ENCODE measurements at places on chromosomes 13 and 19. TPM values are rescaled to one million over a fixed set of nuclear protein-coding genes. Genes with fewer than 3 reads are reported as not detected.

DNA sequence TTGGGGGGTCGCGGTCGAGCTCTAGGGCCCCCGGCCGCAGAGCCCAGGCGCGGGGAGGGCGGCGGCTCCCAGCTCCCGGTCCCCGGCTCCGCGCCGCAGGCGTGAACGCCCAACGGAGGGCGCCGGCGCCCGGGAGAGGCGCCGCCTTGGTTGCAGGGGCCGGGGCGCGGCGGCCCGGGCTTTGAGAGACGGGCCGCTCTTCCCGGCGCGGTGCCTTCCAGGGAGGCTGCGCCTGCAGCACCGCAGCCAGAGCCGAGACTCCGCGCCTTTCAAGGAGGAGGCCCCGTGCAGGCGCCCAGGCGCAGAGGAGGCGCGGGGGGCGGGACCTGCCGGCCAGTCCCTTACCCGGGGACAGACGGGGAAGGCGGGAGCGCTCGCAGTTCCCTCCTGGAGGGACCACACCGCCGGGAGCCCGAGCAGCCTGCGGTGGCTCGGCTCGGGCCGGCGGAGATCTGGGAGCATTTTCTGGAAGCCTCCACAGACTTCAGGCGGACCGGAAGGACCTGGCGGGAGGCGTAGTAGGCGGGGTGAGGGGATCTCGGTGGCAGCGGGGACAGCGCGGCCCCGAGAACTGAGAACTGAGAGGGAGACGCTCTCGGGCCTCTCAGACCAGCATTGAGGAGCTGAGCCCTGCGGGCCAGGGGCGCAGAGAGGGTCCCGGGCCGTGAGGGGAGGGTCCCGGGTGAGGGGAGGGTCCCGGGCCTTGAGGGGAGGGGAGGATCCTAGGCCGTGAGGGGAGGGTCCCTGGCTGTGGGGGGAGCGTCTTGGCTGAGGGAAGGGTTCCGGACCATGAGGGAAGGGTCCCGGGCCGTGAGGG is 25.5 kb upstream of the MCF2L start:
- H3K27ac ChIP-seq, result peak overlapping the region; percentile 64
- H3K4me1 ChIP-seq, result no peaks in the 10 kb centered on the region
- no peaks in the 10 kb centered on the region for H3K27me3 ChIP-seq

GRCh38 chr13:40161351-40161810 is 505.1 kb downstream of the FOXO1 start:
- H3K36me3 ChIP-seq, result no peaks in the 10 kb centered on the region
- H3K27me3 ChIP-seq, result no peaks in the 10 kb centered on the region
- no peaks in the 10 kb centered on the region for H3K4me1 ChIP-seq
- no peak overlapping the region for H3K4me3 ChIP-seq

DNA sequence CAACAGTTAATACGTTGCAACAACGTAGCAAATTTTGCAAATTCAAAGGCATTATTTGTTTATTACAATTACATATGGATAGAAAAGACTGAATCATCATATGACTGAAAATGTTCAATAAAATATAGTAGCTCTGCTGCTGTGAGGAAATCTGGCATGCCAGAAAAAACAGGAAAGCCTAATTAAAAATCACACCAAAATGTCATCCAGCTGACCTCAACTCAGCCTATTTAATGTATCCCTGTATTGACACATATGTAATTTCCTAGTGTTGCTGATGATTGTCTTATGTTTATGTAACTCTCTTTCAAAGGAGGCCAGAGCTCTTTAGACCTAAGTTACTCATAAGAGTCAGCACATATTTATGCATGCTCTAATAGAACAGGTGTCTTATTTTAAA is 495.0 kb downstream of the PCDH17 start:
- no peaks in the 10 kb centered on the region for H3K4me1 ChIP-seq
- H3K4me3 ChIP-seq, result no peak overlapping the region

DNA sequence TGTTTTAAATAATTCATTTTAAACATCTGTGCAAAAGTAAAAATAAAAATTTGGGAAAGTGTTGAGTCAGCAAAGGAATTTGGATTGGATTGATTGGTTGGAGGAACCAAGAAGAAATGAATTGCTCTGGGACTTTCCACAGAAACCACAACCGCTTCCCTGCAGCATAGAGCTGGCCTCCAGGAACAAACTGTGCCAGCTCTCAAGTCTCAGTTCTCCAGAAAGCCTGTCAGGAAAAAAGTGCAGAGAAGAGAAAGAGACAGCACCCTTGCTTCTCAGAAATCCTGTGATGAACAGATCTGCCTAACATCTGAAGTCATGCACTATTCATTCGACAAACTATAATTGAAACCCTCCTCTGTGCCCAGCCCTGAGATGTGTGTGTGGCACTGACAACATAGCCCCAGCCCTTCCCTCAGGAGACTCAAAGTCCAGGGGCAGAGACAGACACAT is 14.8 kb downstream of the LYPD3 start:
- H3K27me3 ChIP-seq, result no peaks in the 10 kb centered on the region
- DNase-seq, result no peak
- no peak overlapping the region for H3K4me3 ChIP-seq

DNA sequence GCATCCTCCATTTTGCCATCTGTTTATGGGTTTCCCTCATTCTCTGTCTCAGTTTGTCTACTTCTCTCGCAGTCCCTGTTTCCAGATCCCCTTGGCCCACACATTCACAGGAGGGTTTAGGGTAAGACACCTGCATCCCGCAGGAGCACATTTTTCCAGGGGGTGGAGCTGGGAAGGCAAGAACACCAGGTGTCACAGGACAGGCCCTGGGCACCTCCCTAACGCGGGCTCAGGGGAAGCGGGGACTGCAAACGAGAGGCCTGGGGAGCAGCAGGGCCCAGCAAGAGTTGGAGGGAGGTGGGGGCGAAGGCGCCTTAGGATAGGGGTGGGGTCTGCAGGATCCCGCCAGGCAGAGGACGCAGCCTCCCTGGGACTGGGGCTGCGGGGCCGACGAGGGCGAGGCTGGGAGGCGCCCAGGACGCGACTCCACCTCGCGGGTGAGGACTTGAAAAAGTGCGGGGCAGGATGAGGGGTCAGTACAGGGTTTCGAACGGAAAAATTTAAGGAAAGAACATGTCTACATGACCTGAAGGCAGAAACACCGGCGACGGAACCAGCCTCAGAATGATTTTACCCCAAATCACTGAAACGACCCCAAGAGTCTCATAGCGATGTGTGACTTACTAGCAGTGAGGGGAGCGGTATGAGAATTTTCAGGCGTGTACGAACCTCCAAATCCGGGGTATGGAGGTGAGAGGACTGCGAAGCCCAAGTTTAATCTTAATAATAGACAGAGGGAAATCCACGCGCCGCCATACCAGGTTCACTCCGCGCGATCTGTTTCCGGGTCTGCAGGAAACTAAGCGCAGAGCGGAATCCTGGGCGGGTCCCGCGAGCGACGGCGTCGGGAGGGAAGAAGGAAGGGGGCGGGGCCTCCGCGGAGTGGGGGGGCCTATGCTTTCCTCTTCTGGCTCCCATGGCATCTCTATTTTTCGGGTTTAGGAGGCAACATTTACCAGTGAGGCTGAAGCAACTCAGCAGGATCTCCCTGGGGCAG is 7.1 kb upstream of the ERVV-2 start:
- no peak for DNase-seq
- peaks cover 2% of the 10 kb centered on the region for H3K27me3 ChIP-seq

DNA sequence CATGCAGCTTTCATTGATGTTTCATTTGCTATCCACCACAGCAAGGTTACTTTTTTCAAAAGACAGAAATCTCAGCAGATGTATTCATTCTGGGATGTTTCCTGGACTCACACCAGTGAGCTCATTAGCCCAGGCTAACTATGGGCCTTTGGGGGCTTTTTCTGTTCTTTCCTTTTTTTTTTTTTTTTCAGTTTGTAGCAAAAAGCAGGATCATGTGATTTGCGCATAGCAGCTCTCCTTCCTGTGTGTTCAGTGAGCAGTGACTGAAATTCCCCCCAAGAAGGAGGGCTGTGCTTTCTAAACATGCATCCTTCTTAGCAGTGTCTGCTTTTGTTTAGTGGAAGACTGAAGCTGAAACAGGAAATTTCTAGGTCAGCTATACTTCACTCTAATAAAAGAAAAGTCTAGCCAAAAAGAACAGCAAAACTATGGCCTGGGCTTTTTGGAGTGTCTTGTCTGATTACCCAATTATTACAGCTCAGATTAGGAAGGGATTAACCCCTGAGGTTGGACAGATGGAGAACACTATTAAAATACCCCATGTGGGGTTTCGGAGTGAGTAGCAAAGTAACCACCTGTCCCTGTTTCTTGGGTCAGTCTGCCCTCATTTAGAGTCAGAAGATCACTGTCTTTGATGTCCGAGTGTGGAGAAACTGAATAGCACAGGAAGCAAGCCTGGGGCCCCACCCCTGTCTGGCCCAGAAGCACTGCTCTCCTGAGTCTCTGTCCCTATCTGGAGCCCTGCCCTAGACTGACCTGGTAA is 8.9 kb upstream of the AMER2 start:
- H3K27me3 ChIP-seq, result no peaks in the 10 kb centered on the region
- H3K27ac ChIP-seq, result no peak overlapping the region
- no peak overlapping the region for H3K4me3 ChIP-seq
- no peaks in the 10 kb centered on the region for H3K4me1 ChIP-seq
- no peaks in the 10 kb centered on the region for H3K36me3 ChIP-seq

GRCh38 chr19:13869281-13869680 is 7.7 kb upstream of the NANOS3 start:
- H3K36me3 ChIP-seq, result peaks cover 7% of the 10 kb centered on the region
- peaks cover 2% of the 10 kb centered on the region for H3K27me3 ChIP-seq
- DNase-seq, result no peak
- no peaks in the 10 kb centered on the region for H3K4me1 ChIP-seq
- no peak overlapping the region for H3K27ac ChIP-seq
- no peak overlapping the region for H3K4me3 ChIP-seq

- DNase-seq, result no peak
- H3K36me3 ChIP-seq, result no peaks in the 10 kb centered on the region
- H3K27ac ChIP-seq, result peak overlapping the region; percentile 5
- no peaks in the 10 kb centered on the region for H3K27me3 ChIP-seq
Observed at GRCh38 chr19:16347706-16348105, 23.1 kb downstream of the KLF2 start.

GRCh38 chr13:52885141-52885540 is 36.7 kb upstream of the PCDH8 start:
- H3K27me3 ChIP-seq, result no peaks in the 10 kb centered on the region
- H3K4me1 ChIP-seq, result no peaks in the 10 kb centered on the region
- H3K36me3 ChIP-seq, result no peaks in the 10 kb centered on the region
- no peak for DNase-seq
- no peak overlapping the region for H3K4me3 ChIP-seq
- H3K27ac ChIP-seq, result no peak overlapping the region

GRCh38 chr19:1283207-1283916 is 2.3 kb upstream of the EFNA2 start:
- H3K27ac ChIP-seq, result peak overlapping the region; percentile 99
- peaks cover 47% of the 10 kb centered on the region for H3K36me3 ChIP-seq
- DNase-seq, result peak; percentile 52
- peaks cover 3% of the 10 kb centered on the region for H3K27me3 ChIP-seq
- H3K4me1 ChIP-seq, result no peaks in the 10 kb centered on the region

DNA sequence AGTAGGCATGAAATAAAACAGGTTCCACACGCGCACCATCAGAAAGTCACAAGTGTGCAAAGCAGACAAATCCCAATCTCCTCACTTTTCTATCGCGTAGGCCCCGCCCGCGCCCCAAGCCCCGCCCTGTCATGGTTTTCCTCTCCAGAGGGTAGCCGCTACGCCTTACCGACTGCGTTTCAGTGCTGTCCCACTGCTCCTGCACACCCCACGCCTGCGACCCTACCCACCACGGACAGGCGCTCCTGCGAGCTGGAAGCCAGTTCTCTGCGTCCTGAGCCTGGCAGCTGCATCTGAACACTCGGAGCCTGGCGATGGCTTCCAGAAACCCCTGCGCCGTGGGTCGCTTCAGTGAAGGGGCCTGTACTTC is 379 bp upstream of the ZNF470 start:
- peak overlapping the region; percentile 93 for H3K4me3 ChIP-seq
- DNase-seq, result no peak
- H3K36me3 ChIP-seq, result peaks cover 6% of the 10 kb centered on the region
- no peaks in the 10 kb centered on the region for H3K27me3 ChIP-seq
- no peaks in the 10 kb centered on the region for H3K4me1 ChIP-seq
- H3K27ac ChIP-seq, result peak overlapping the region; percentile 68

DNA sequence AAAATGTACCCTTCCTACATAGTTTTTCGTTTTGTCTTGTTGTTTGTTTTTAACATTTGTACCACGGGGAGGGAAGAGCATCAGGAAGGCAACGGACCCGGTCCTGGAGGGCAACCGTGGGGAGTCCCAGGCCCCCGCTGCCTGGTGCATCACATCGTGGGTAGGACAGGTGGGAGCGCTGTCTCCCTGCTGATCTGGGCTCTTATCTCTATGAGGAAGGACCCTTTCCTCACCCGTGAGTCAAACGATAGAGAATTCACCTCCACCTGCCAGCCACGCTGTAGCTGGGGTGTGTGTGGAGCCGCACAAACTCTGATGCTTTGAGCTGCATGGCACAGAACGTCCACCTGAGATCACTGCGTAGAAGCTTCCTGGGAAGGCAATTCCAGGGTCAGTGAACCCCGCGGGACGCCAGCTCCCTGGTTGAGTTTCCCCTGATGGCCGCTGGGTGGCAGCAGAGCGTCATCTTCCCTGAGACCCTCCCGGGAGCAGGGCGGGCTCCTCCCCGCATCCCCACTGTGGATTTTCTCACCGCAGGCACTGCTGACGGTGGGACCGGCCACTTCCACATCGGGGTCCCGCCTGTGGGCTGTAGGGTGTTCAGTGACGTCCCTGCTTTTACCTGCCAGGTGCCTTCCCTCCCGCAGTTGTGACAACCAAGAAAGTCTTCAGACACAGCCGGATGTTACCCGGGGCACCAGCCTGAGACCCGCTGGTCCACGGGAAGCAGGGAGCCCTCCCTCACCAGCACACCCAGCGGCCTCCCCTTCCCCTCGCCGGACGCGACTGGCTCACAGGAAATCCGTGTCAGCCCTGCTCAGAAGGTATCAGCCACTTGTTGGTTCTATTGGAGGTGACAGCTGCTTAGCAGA is 54.7 kb downstream of the ZNF787 start:
- H3K27ac ChIP-seq, result no peak overlapping the region
- no peaks in the 10 kb centered on the region for H3K36me3 ChIP-seq
- DNase-seq, result peak; percentile 79
- H3K27me3 ChIP-seq, result no peaks in the 10 kb centered on the region
- H3K4me1 ChIP-seq, result peaks cover 2% of the 10 kb centered on the region

KCNRG gene
- polyA plus RNA-seq, result not detected

IL11 gene
- not detected for polyA plus RNA-seq

CABP5 gene
- polyA plus RNA-seq, result not detected

HIPK4 gene
- polyA plus RNA-seq, result 0.07 TPM
